ENCODE measurements at places on chromosomes 2 and 18. TPM values are rescaled to one million over a fixed set of nuclear protein-coding genes. Genes with fewer than 3 reads are reported as not detected.
A peak's percentile ranks its signal among the peaks of the same experiment; 100 is the strongest.

- DNase-seq, result no peak
Measured at GRCh38 chr2:205713086-205713485, 30.8 kb downstream of the NRP2 start.

TTN gene
- total RNA-seq, result 0.03 TPM

TLX2 gene
- total RNA-seq, result not detected

DNA sequence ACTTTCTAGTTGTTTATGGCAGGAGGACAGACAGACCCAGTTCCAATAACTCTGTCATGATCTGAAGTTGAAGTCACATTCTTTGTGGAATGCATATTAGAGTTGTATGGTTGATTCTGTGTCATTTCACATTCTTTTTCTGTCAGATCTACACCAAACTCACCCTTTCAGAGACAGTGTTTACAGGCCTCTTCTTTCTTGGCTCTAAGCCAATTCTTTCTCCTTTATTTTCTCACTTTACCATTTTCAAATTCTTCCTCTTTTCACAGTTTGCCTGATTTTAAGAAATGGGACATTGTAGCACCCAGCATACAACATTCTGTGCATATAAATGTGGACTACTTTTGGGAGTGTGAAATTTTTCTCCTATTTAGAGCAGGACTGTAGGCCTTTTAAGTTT, 103.7 kb downstream of the CCDC85A start:
- no peak for DNase-seq

- no peak for DNase-seq
Measured at GRCh38 chr18:48045744-48046143, 115.3 kb upstream of the SMAD2 start.

DNA sequence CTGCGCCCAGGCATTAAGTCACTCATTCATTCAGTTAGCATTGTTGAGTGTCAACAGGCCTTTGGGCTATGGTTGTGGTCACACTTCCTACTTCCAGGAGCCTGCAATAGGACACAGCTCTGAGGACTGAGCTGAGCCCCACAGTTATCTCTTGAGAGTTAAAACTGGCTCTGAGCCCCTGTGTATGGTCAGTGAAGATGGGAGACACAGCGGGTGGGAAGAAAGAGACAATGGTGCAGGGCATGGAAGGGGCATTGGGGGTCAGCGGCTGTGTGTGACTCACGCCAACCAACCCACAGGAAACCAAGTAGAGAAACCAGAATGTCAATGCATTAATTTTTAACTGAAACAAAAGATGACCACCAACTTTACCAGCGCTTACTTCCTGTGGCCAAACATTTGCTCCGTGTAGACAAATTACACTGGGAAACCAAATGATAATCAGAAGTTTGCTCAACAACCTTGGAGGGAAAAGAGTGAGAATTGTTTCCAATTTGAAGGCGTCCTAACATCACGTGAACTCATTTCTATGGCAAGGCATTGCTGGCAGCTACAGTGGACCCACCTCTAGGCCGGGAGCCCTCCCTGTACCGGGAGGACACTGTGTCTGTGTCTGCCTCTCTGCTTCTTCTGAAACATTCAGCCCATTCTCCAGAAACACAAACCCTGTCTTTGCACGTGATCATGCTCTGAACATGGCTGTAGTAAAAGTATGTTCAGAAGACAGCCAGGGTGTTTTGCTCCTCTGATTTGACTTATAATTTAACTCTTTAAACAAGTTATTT, 212.0 kb upstream of the ID2 start:
- peak; percentile 68 for DNase-seq

- no peak for DNase-seq
Measured at GRCh38 chr2:205070889-205071288, 525.6 kb downstream of the PARD3B start.

DNA sequence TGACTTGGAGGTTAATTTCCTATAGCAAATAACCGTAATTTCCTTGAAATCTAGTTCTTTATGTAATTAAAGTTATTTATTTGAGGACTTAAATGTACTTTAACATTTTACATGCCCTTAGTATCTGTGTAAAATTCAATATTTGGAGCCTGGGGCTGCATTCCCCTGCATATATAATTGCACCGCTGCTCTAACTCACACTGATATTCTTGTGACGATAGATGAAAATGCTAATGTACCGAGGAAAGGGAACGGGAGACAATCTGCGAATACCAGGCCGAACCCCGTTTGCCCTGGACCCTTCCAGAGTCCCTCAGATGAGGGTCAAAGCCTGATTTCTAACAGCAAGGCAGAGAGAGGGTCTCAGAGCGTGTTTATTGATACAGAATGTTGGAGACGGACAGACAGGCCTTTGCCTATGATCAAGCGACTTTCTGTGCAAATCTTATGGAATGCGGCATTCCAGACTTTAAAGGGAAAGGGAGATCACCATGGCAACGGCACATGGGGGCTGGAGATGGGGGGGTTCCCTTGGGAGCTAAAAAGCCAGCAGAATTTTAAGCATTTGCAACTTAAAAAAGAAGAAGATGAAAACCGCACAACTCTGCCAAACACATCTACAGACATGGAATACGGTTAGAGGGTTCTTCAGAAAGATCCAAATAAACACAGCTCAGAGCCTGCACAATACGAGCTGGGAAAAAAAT, 57.6 kb upstream of the TWIST2 start:
- DNase-seq, result no peak

DNA sequence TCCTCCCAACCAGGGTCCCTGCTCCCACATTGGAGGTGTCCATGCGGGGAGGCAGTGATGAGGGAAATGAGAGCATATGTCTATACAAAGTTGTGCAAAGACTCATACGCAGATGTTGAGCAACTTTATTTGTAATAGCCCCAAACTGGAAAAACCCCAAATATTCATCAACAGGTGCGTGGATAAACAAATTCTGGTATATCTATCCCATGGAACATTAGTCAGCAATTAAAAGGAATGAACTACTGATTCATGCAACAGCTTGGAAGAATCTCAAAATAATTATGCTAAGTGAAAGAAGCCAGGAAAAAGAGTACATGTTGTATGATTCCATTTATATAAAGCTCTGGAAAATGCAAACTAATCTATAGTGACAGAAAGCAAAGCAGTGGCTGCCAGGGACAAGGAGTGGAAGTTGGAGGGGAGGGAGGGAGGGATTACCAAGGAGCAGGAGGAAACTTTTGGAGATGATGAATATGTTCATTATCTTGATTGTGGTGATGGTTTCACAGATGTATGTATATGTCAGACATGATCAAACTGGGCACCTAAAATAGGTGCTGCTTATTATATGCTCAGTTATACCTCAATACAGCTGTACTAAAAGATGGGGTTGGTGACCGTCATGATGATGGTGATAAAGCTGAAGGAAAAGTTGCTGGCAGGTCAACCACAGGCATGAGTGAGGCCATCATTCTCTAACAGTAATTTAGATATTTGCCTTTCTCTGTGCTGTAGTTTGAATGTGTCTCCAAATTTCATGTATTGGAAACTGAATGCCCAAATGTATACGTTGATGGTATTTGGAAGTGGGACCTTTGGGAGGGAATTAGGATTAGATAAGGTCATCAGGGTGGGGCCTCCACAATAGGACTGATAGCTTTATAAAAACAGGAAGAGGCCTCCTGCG, 270.9 kb downstream of the CYP26B1 start:
- DNase-seq, result no peak

PKDCC gene
- total RNA-seq, result 5.4 TPM

GRCh38 chr2:135786823-135787222, 45.2 kb downstream of the UBXN4 start:
- DNase-seq, result peak; percentile 78

DNA sequence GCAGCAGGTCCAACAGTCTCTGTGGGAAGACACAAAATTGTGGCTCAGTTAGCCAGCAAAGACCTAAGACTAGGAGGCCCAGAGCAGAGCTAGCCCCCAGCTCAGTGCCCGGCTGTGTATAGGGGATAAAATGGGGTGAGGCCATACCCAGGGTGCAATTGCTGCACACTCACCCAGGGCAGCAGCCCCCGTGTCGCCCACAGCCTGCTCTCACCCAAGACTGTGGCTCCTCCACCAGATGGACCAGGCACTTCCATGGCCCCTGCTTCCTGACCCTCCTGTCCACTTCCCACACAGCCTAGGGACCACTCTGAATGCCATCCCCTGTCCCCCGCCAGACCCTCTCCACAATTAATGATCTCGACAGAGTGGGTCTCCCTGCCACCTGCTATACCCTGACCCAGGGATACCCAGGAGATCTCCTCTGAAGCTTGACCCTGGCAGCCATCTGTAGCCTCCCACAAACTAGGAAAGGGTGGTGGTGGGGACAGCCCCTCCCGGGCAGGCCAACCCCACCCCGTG, 85.7 kb downstream of the HS1BP3 start:
- DNase-seq, result no peak

DNA sequence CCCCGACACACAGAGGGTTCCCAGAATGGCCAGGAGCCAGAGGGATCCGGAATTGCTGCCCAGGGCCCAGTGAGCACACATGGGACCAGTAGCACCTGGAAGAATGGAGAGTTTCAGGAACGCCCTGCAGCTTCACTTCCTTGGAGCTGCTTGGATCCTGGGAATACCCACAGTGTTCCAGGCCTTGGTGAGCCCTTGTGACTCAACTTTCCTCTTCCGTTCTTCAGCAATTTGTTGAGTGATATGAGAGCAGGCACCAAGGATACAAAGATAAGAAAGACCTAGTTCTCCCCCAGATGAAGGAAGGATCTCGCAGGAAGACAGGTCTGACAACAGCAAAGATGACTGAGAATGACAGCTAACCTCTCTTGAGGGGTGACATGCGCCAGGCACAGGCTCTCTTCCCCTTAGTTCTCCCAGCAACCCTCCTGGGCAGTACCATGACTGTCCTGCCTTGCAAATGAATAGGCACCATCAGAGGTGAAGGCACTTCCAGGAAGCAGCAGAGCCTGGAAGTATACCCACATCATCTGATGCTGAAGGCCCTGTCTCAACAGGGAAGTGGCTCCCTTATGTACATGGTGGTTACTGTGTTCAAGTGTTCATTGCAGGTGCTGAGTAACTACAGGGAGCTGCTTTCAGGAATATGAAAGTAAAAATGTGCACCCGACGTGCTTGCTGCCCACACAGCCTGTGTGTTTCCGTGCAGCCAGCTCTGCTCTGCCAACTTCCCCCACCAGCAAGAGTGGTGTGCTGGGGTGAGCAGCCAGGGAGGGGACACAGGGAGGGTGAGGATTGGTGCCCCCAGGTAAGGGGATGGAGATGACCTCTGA, 116.2 kb downstream of the STPG4 start:
- DNase-seq, result no peak

ABCG8 gene
- total RNA-seq, result not detected

- no peak for DNase-seq
Measured at GRCh38 chr2:25335204-25335603, 6.5 kb downstream of the DNMT3A start.

DNA sequence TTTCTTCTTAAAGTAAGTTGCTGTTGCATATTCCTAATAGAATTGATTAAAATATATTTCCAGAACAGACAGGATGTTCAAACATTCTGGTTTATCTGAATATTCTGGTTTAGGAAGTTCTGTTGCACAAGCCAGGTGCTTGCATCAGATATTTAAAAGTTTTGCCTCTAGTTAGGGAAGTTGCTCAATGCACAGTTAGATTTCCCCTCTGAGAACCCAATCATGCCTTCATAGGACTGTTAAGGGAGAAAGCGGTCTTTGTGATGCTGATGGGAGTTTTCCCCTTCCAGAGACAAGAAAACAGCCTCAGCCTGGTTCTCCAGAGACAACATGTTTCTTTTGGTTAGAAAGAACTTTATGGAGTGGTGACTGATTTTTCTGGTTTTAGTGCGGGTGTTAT, 65.6 kb upstream of the REV1 start:
- DNase-seq, result no peak

GRCh38 chr2:173216051-173216450, 138.6 kb upstream of the CDCA7 start:
- DNase-seq, result no peak

- DNase-seq, result no peak
Measured at GRCh38 chr2:216475767-216476166, 22.9 kb upstream of the RPL37A start.

FOXI3 gene
- not detected for total RNA-seq

RAX gene
- not detected for total RNA-seq

GRCh38 chr2:157887946-157888345, 11.8 kb upstream of the ACVR1 start:
- DNase-seq, result no peak

- DNase-seq, result peak; percentile 1
Measured at GRCh38 chr18:37484983-37485834, 80.4 kb downstream of the CELF4 start.

- no peak for DNase-seq
Measured at GRCh38 chr2:134240061-134240460, 13.8 kb upstream of the MGAT5 start.

GRCh38 chr2:76128622-76129021, 417.9 kb upstream of the GCFC2 start:
- DNase-seq, result no peak

STARD6 gene
- total RNA-seq, result not detected

POTEJ gene
- not detected for total RNA-seq

- DNase-seq, result peak; percentile 37
Measured at GRCh38 chr18:78939105-78939504, 40.5 kb upstream of the SALL3 start.

DNA sequence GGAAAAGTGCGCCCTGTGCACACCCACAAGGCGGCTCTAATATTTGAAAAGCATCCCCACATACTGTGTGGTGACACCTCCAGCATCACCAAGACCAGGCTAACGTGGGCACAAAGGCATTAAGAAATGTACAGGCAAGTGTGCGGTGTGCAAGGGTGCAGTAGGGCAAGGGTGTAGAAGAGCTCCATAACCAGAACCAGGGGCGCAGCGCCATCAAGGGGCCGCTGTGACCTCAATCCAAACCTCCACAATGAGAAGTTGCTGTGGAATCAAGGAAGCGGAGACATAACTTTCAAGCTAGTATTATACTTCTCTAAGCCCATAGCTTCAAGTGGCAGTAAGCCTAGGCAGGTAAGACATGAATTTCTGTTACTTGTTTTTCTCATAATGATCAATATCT, 13.0 kb downstream of the L3MBTL4 start:
- peak; percentile 20 for DNase-seq

DUSP2 gene
- total RNA-seq, result 1.0 TPM

SNRNP27 gene
- 61.7 TPM for total RNA-seq

DNA sequence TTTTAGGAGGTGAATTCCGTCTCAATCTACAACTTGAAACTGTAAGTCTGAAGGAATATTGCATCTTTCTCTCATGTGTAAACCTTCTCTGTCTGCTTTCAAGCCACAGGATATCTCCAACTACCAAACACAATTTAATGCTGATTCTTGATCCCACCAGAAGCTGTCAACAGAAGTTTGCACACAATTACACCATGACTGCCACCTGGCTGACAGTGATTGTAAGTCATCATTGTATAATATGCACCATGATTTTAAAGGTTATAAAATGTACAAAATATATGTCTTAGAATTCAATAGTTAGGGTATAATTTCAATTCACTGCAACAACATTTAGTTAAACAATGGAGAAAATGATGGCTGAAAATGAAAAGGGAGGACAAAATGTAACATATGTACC, 18.4 kb downstream of the PREPL start:
- DNase-seq, result no peak

DNA sequence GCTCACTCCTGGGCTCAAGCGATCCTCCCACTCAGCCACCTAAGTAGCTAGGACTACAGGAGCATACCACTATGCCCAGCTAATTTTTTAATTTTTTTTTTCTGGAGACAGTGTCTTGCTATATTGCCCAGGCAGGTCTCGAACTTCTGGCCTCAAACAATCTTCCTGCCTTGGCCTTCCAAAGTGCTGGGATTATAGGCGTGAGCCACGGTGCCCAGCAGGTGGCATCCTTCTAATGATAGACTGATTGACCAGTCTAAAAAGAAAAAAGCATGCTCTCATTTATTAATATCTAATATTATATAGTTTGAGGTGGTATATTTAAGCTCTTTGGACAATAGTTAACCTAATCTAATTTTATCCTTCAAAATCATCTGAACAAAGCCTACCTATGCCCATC, 198.6 kb downstream of the CAMKMT start:
- no peak for DNase-seq
